Subcutaneous adipose tissue (tissue), 4 donors: ENCODE measurements at places on chromosomes 16 and 17. TPM values are rescaled to one million over a fixed set of nuclear protein-coding genes. Genes with fewer than 3 reads are reported as not detected.

ESRP2 gene
- total RNA-seq, result 1.1 TPM

ABI3 gene
- total RNA-seq, result 2.3 TPM

CD68 gene
- total RNA-seq, result 56.9 TPM

HBZ gene
- not detected for total RNA-seq

MT3 gene
- total RNA-seq, result not detected

GLP2R gene
- total RNA-seq, result 5.8 TPM

LGALS9 gene
- 56.9 TPM for total RNA-seq

ZNF469 gene
- 1.3 TPM for total RNA-seq

HSPB9 gene
- not detected for total RNA-seq

CES3 gene
- total RNA-seq, result 1.5 TPM

MFSD6L gene
- total RNA-seq, result not detected

PRSS27 gene
- 1.0 TPM for total RNA-seq

FN3K gene
- 35.8 TPM for total RNA-seq

WWOX gene
- 67.8 TPM for total RNA-seq

WDR59 gene
- total RNA-seq, result 33.2 TPM

KRT35 gene
- total RNA-seq, result not detected

LRRC46 gene
- not detected for total RNA-seq

METTL22 gene
- total RNA-seq, result 23.8 TPM

SLC13A5 gene
- not detected for total RNA-seq

SDK2 gene
- total RNA-seq, result under 0.01 TPM

GAS7 gene
- 24.7 TPM for total RNA-seq

SLC5A11 gene
- not detected for total RNA-seq

SOST gene
- total RNA-seq, result not detected

SMIM36 gene
- total RNA-seq, result not detected

ADAP2 gene
- total RNA-seq, result 26.6 TPM

SCGB1C2 gene
- not detected for total RNA-seq

KRTAP4-1 gene
- not detected for total RNA-seq

SPECC1 gene
- total RNA-seq, result 87.9 TPM

OR4D1 gene
- not detected for total RNA-seq

CRISPLD2 gene
- total RNA-seq, result 66.0 TPM

CCL2 gene
- total RNA-seq, result 24.1 TPM

ADAM11 gene
- total RNA-seq, result not detected

LGALS3BP gene
- 556 TPM for total RNA-seq

MYOCD gene
- total RNA-seq, result 8.5 TPM

TLCD1 gene
- 2.5 TPM for total RNA-seq

PRSS8 gene
- total RNA-seq, result not detected

TBX2 gene
- total RNA-seq, result 16.2 TPM

GPR179 gene
- not detected for total RNA-seq

RNF135 gene
- total RNA-seq, result 48.4 TPM

CD300LG gene
- 69.3 TPM for total RNA-seq

OR2C1 gene
- total RNA-seq, result 0.44 TPM

LGALS9C gene
- not detected for total RNA-seq

COL1A1 gene
- 14.3 TPM for total RNA-seq

MT1G gene
- 315 TPM for total RNA-seq

NPIPA2 gene
- total RNA-seq, result not detected

HS3ST2 gene
- 4.7 TPM for total RNA-seq

SYNGR3 gene
- total RNA-seq, result not detected

SDR42E1 gene
- total RNA-seq, result 0.22 TPM

KRT27 gene
- not detected for total RNA-seq

BCO1 gene
- total RNA-seq, result not detected

KCNH4 gene
- not detected for total RNA-seq

TSNAXIP1 gene
- 1.5 TPM for total RNA-seq

WSCD1 gene
- 0.16 TPM for total RNA-seq

GNGT2 gene
- total RNA-seq, result not detected

ST6GALNAC1 gene
- 1.7 TPM for total RNA-seq
